Hippocampal formation (tissue), 2 donors: ENCODE measurements at places on chromosomes 7 and 10.

GRCh38 chr7:98548971-98549370, 68.1 kb upstream of the NPTX2 start:
- no peak for DNase-seq

DNA sequence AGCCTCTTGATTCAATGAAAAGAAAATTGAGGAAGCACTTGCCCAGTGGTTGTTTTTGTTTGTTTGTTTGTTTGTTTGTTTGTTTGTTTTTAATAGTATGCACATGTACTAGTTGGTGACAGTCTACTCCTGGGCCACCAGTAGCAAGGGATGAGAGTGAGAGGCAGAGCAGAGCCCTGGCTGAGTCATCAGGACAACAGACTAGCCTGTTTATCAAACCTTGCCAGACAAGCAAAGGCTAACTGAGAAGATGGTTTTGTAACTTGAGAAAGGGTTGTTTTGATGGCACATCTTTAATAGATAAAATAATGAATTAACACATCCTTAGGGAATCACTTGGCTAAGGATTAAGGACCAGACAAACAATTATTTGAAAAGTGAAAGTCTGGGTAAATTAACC, 78.1 kb downstream of the INHBA start:
- no peak for DNase-seq

DNA sequence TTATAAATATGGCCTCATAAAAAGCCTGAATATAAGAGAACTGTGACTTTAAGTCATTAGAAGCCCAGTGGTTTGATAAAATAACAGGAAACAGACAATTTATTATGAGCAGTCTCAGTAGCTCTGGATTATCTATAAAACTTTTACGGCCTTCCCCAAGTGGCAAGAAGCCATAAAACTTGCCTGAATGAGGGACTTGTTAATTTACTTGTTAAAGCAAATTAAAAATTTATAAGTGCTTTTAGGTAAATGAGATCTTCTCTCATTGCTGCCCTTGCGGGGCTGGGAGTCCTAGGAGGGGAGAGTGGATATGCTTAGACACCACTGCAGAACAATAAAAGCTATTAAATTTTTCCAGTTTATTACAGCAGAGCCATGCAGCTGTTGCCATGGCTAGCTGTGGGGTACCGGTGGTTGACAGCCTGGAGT, 499.9 kb downstream of the AUTS2 start:
- DNase-seq: no peak

DNA sequence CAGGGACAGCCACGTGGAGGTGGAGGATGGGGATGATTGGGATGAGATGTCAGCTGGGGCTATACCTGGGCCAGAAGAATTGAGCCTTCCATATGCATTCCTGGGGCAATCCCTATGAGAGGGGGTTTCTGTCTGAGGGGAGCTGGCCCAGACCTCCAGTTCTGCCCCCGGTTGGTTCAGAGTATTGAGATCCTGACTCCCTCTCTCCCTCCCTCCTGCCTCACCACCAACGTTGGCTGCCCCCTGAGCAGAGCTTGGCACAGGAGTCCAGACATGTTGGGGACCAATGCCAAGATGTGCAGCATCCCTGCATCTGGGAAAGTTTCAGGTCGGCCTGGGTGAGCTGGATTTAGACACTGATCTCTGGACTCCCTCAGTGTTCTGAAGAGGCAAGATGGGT, 575.2 kb upstream of the MKI67 start:
- DNase-seq: no peak
